ENCODE measurements at places on chromosomes 5 and 9. TPM values are rescaled to one million over a fixed set of nuclear protein-coding genes. Genes with fewer than 3 reads are reported as not detected.

The IRX1 gene
- 12.7 TPM for total RNA-seq

The SOX30 gene
- total RNA-seq: not detected

The TMOD1 gene
- total RNA-seq: 5.5 TPM

The ISL1 gene
- 20.3 TPM for total RNA-seq

The PHF24 gene
- 45.2 TPM for total RNA-seq

The GIN1 gene
- total RNA-seq: 14.3 TPM

The EPB41L4B gene
- 19.8 TPM for total RNA-seq

The KIF12 gene
- 0.92 TPM for total RNA-seq

The MEF2C gene
- total RNA-seq: 104 TPM

The AK1 gene
- 68.7 TPM for total RNA-seq

The PTGS1 gene
- 1.4 TPM for total RNA-seq

The ZNF367 gene
- total RNA-seq: 6.2 TPM

The MLANA gene
- total RNA-seq: not detected

The SV2C gene
- total RNA-seq: 34.4 TPM

The STING1 gene
- 9.9 TPM for total RNA-seq

The CFAP90 gene
- 13.4 TPM for total RNA-seq

The OCLN gene
- total RNA-seq: 12.0 TPM

The GBA2 gene
- 60.7 TPM for total RNA-seq

The RMI1 gene
- total RNA-seq: 17.8 TPM

The FAM153A gene
- 4.6 TPM for total RNA-seq

The PCDH12 gene
- 3.2 TPM for total RNA-seq

The SOHLH1 gene
- not detected for total RNA-seq

The KCNV2 gene
- total RNA-seq: not detected

The ZDHHC11B gene
- 7.6 TPM for total RNA-seq

The GRIN1 gene
- total RNA-seq: 69.0 TPM

The GRM6 gene
- 0.23 TPM for total RNA-seq

The DDX4 gene
- not detected for total RNA-seq

The C5orf58 gene
- total RNA-seq: not detected

The PCDHB6 gene
- total RNA-seq: 4.2 TPM

The RLN2 gene
- 1.4 TPM for total RNA-seq

The ADAMTS19 gene
- 15.2 TPM for total RNA-seq

The STC2 gene
- total RNA-seq: 0.23 TPM

The C5 gene
- total RNA-seq: 6.9 TPM

Measured in diencephalon (tissue), 1 donor.